ENCODE measurements at places on chromosomes 5 and 9.

DNA sequence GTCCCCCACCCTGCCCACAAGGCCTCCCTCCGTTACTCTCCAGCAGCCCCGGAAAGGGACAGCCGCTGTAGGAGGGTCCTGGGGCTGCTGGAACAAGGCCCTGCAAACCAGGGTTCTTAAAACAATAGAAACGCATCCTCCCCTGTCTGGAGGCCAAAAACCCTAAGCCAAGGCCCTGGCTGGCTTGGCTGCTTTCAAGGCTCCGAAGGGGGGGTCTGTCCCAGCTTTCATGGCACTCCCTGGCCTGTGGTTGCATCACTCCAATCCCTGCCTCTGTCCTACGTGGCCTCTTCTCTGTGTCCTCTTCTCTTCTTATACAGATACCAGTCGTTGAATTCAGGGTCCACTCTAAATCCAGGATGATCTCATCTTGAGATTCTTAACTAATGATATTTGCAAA lies 7.4 kb upstream of the UBAC1 start:
- DNase-seq: no peak

DNA sequence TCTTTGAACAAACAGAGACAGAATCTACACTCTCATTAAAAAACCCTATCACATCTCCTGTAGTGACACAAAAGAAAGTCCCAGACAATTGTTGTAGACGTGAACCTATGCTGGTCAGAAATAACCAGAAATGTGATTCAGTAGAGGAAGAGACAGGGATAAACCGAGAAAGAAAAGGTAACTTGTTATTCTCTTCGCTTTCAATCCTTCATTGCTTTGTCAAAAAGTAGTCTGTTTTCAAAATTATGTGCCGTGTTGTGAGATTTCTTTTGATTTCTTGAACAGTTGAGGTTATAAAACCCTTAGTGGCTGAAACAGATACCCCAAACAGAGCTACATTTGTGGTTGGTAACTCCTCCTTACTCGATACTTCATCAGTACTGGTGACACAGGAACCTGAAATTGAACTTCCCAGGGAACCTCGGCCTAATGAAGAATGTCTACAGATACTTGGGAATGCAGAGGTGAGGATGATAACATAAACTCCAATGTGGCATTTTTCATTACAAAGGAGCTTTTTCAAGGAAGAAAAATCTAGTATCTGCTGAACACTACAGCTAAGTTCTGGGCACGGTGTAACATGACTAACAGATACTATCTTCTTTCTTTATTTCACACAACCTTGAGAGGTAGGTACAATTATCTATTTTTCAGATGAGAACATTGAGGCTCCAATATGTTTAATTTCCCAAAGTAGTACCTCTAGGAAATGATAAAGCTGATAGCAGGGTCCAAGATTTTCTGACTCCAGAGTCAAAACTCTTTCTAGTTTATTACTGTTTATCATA lies 14.3 kb downstream of the HMGCR start:
- DNase-seq: no peak

- no peak for DNase-seq
Observed at GRCh38 chr5:165187815-165188214, 1682.4 kb downstream of the MAT2B start.

DNA sequence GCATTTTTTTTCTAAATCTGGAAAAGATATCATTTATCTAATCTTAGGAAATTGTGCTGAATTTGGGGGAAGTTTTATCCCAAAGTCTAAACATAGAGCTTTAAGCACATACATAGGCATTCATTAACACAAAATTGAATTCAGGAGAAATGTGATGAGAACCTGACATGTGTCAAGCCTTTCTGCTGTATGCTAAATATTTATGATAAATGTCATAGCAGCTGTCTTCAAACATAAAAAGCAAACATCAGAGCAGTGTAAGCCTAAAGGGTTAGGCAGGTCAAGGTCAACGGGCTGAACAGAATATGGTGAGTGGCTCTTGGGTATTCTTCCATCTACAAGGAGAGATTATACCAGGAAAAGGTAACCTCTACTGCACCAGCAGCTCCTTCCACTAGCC lies 737.2 kb upstream of the ZNF608 start:
- no peak for DNase-seq

DNA sequence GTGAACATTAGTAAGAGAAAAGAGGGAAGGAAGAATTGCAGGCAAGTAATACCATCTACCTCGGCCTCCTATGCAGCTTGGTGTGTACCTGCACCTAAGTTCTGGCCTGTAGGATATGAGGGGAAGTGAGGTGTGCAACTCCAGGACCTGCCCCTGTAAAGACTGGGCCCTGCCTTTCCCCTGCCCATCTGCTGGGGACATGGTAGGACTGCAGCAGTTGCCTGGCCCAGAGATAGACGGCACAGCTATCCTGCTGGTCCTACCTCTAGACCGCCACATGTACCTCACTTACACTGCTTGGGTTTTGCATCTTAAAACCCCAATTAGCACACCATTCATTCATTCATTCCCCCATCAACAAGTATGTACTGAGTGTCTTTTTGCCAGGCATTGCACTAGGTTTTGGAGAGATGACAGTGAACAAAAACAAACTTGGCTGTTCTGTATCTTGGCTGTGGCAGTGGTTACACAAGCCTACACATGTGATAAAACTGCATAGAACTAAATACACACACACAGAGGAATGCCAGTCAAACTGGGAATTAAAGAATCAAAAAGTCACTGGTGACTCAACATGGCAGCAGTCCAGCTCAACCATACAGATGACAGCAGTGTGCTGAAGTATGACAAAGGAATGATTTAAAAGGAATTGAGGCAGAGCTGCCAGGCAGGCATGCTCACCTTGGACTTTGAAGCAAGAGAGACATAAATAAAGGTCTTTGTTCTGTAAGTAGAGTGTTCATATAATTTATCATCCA lies 23.3 kb upstream of the MGAT1 start:
- DNase-seq: no peak

Measured in stimulated activated CD8-positive, alpha-beta memory T cell treated with anti-CD3 and anti-CD28 coated beads, Interleukin-15, amount 100 ng/mL, for 24 hours (primary cell).